GM23248 (cell line): ENCODE measurements at places on chromosomes 7 and 10.
A peak's percentile ranks its signal among the peaks of the same experiment; 100 is the strongest.

DNA sequence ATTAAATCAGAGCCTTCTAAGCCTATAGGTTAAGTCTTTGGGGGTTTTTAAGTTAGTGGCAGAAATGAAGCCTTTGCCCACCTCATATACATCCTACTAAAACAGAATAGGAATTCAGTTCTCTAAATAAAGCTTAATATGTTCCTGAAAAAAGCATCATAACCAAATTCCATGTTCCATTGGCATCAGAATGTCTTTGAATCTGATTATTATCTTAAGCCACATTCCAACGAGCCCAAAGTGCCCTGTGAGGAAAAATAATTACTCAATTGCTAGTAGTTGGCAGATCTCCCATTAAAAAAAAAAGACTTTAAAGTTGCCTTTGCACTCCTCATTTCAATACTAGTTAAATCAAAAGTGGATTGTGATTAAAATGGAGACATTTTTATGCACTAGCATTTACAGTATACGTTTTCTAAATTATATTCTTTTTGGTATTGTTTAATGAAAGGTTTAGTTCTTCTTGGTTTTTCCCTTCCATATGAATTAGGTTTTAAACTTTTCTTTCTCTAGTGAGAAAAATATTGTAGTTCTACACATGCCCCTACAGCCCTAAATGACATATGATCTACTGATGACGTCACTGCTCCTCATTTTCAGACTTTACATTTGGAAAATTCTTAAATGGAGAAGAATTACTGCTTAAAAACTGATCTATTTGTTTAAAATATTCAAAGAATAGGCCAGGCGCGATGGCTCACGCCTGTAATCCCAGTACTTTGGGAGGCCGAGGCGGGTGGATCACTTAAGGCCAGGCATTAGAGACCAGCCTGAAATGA, 54.3 kb upstream of the CABCOCO1 start:
- DNase-seq: peak; percentile 20

DNA sequence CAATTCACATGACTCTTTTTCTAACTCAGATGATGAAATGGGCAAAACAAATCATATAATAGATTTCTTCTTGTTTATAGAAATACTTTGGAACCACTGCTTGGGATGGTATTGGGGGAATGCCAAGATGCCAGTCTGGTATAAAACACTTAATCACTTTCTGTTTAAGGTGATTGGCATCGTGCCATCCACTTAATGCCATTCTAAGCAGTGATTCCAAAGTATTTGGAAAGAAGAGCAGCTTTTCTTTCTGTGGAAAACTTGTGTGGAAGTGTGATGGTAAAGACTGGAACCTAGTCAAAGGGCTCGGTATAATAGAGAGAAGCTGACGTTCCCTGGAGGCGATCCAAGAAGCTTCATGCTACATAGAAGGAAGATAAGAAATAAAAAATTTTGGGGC, 120.6 kb downstream of the TMEM26 start:
- no peak for DNase-seq

GRCh38 chr10:22712956-22713852, 1.2 kb downstream of the PIP4K2A start:
- peak; percentile 66 for DNase-seq

DNA sequence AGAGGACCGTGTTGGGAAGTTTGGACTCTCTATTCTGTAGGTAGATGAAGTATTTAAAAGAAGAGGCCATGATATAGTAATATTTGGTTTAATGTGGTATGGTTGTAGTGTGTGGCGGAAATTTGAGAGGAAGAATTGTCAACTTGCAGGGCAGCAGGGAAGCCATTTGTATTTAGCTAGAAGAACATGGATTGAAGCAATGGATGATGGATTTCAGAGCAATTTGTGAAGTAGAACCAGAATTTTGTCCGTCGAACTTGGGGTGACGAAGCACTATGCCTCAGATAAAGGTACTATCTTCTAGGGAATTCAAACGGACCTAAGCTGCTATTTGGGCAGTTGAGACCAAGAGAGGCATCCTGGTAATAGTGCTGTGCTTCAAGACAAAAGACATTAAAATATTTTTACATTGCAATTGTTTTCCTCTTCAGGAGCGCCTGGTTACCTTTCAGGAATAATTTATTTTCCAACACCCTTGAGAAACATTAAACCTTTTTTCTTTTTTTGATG, 615 bp upstream of the WBP1L start:
- DNase-seq: no peak

GRCh38 chr7:71350680-71351079, 218.7 kb downstream of the GALNT17 start:
- DNase-seq: no peak

DNA sequence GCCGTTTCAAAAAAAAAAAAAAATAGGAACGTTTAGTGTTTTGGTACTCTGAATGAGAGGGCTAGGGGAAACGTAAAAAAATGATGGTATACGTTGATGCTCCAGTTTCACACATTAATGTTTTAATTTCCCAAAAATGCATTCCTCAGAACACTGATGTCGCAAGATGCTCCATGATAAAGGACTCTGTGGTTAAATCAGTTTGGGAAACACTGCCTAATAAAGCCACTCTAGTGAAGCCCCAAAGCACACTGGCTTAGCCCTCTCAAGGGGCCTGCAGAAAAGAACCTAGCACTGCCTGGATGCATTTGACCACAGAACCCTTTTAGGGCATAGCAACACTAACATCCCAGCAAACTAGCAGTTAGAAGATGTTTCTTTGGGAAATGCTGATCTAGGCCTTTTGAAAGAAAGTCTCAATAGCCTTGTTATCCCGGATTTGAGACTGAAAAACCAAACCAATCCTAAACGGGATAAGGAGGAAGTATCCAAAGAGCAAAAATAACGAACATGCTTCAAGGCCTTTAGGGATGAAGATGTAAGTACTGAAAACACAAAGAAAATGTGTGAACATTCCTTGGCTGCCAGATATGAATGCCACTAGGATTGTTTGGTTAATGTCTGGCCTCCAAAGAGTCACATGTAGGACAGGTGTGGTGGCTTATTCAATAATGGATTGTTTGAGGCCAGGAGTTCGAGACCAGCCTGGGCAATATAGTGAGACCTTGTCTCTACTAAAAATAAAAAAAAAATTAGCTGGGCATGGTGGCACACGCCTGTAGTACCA, 11.0 kb downstream of the DLG5 start:
- no peak for DNase-seq

GRCh38 chr7:15041226-15041625, 138.7 kb upstream of the DGKB start:
- no peak for DNase-seq

DNA sequence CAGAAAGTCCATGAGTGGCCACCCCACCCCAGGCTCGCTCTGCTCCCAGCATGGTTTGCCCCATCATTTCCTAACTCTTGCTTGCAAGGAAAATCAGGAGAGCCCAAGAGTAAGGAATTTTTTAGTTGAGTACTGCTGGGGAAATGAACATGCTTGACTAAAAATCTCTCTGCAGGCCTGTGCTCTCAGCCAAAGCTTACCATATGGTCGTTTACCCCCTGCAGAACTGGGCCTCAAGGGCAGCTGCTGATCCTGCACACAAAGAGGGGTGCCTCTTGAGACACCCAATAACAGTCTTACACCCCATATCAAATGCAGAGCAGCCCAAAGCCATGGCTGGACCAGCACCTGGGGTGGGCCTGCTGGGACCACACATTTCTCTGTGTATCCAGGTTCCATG, 183.2 kb downstream of the CXCL12 start:
- no peak for DNase-seq

DNA sequence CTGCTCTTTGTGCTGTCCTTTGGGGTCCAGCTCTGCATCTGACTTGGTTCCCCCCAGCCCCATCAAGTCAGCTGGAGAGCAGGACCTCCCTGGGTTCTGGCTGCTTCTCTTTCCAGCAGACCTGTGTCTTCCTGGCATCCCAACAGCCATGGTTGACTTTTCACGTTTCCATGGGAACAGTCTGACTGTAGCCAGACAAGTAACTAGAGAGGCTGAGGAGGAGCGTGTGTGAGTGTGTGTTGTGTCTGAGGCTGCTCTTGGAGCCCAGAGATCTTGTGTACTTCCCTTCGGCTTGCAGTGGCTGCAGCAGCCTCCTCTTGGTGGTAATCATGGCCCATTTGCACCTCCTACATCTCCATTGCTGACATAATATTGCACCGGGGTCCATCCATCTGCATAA, 332.0 kb downstream of the RPS24 start:
- DNase-seq: peak; percentile 11

DNA sequence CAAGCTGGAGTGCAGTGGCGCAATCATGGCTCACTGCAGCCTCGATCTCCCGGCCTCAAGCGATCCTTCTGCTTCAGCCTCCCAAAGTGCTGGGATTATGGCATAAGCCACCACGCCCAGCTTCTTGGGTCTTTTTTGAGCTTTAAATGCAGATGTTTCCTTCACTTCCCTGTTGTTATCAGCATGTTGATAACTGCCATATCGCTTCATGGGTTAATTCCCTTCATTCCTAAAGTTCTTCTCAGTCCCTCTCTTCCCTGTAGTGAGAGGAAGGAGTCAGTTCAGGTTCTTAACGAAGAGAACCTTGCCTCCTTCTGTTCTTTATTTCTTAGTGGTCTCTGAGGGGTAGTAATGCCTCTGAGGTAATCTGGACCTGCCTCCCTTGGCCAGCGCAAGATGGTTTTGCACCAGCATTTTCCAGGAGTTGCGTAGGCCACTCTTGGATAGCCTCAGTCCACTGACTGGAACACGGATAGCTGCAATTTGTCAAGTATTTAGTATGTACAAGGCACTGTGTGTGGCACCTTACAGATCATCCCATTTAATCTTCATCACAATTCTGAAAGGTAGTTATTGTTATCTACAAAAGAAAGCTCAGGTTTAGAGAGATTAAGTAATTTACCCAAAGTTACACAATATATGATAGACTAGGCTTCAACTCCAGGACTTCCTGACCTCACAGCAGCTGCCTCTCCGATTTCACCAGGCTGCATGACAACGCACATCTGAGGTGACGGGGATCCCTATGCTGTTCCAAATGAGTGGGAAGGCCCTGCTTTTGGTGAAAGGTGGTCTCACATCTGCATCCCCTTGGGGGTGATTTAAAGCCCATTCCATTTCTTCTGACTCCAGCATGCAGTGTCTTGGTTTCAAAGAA, 60.5 kb downstream of the GATA3 start:
- DNase-seq: no peak

DNA sequence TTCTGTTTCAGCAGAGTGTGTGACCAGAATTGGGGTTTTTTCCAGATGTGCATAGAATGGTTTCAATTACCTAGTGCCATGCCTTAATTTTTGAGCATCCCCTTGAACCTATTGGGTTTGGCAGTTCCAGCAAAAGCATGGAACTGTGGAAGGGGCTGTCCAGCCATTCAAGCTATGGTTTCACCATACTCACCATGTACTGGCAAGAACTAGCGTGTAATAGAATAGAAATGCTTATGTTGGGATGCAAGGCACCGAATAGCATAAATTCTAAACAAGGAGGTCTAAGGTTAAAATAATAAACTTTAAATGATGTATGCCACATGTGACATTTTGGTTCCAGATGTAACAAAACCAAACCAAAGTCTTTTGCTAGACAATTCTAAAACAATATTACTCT, 91.4 kb downstream of the MTERF1 start:
- DNase-seq: no peak

DNA sequence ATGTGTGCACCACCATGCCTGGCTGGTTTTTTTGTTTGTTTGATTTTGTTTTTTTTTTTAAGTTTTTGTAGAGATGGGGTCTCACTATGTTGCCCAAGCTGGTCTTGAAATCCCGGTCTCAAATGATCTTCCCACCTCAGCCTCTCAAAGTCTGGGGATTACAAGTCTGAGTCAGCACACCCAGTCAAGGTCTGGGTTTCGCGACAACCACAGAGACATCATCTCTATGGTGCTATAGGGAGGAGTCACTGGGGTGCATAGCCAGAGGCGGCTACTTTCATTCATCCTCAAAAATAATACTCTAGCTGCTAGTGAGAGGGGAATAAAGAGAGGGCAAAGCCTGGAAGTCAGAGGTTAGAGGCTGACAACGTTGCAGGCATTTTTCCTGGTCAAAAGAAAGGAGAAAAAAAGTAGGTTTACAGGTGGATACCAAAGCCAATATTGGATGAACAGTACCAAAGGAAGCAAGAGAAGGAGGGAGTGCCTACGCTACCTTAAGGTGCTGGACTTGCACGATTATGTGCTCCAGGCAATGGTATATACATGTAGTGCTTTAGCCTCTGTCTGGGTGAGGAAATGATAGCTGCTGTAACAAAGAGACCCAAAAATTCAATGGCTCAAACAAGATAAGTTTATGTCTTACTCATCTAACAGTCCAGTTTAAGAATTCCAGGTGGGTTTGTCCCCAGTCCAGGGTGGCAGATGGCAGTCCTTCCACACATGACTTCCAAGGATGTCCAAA, 178.3 kb downstream of the SKIDA1 start:
- DNase-seq: no peak

DNA sequence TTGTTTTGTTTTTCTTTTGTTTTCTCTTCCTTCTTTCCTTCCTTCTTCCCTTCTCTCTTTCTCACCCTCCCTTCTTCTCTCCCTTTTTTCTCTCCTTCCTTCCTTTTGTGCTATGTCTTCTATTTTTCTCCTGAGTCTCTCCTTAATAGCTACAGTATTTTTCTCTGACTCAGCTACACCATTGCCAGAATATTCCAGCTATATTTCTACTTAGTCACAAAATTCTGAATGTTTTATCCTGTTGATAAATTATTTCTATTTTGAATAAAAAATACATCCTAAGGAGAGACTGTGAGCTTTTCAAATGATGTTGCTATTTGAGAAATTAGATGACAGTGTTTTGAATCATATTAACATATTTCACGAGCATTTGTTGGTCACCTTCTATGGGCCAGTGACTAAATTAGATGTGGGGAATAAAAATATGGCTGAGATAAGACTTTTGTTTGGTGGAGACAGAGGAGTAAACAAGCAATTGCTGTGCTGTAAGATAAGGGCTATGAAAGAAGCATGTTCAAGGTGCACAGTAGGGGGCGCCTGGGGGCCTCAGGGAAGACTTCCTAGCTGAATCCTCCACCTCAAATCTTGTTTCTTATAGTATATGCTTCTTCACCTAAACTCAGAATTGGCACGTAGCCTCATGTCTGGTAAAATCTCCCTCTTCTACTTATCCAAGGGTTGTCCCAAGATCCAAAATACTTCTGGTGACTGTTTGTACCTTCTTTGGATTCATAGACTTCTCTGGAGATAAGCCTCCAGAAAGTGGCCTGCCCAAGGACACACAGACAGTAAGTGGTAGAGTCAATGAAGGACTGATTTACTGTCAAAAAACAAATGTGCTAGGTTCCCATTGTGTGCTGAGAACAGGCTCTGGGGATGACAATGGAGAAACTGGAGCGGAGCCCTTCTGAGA, 115.5 kb upstream of the CREB5 start:
- peak; percentile 68 for DNase-seq

- no peak for DNase-seq
Observed at GRCh38 chr7:55254242-55254595, 110.9 kb upstream of the LANCL2 start.

DNA sequence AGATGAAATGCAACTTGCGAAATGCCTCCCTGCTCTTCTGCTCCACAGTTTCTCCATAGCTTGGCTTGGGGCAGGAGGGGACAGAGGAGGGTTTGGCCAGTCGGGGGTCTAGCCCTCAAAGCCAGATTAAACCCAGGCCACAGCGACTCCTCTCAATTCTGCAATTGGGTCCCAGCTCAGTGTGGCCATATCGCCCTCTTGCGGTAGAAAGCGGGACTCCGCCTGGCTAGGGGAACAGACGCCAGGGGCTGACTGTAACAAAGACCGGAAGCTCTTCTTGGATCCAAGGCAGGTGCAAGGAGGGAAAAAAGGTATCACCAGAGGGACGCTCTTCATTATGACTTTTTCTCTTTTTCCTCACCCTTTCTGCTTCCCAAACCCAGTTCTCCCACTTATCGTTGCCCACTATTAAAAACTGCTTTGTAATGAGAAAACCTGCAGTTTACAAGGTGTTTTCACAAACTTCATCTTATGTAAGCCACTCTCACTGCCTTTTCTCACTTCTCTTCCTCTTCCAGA, 36.6 kb upstream of the TNPO3 start:
- DNase-seq: peak; percentile 69
